ENCODE measurements at places on chromosomes 1 and 21.
A peak's percentile ranks its signal among the peaks of the same experiment; 100 is the strongest.

GRCh38 chr1:245463392-245464165, 308.8 kb downstream of the KIF26B start:
- DNase-seq, result no peak

GRCh38 chr1:186699519-186699918, 19.3 kb upstream of the PTGS2 start:
- DNase-seq, result no peak

GRCh38 chr21:32705139-32705538, 22.7 kb downstream of the SYNJ1 start:
- DNase-seq, result no peak

- no peak for DNase-seq
Observed at GRCh38 chr1:208344202-208344857, 100.1 kb upstream of the PLXNA2 start.

- DNase-seq, result no peak
Observed at GRCh38 chr21:14306126-14306907, 76.6 kb downstream of the HSPA13 start.

DNA sequence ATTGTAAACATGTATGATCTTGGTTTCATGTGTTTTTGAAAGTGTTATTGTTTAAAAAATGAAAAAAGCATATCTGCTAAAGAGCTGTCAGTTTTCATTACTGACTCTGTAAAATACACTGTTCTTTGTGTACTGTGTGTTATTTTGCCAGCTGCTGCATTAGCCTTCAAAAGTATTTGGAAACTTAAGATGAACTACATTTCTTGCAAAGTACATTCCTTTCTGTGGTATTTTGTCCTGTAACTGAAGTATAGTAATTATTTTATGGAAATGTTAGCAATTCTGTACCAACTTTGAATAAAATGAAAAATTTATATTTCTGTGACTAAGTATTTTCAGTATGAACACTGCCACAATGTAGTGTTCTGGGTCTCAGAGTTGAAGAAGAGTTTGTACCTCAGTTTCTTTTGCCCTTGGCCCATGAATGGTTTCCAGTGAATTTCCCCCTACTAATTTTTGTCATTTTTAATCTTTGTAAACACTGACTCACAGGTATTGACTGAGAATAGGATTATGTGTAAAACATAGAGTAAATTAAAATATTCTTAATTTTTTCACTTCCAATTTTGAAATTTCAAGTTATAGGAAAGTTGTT, 32.7 kb downstream of the MRPS6 start:
- DNase-seq, result no peak

GRCh38 chr1:9100471-9101043, 28.3 kb downstream of the GPR157 start:
- no peak for DNase-seq

- DNase-seq, result no peak
Observed at GRCh38 chr1:211933946-211934714, 101.2 kb downstream of the INTS7 start.

DNA sequence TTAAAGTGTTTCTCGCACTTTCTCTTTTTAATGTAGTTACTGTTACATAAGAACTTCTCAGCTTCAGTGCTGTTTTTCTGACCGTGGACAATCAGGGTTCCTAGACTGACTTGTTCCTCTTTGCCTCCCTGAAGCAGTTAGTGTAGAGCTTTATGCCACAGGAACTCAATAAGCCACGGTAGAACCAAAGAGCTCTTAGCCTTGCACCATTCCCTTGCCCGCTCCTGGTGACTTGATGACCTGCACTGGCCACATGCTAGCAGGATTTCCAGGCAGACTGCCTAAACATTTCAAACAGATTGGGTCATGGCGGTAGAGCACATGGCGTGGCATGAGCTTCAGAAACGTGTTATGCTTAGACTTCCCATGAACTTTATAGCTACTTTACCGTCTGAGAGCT, 18.8 kb upstream of the FASLG start:
- no peak for DNase-seq

DNA sequence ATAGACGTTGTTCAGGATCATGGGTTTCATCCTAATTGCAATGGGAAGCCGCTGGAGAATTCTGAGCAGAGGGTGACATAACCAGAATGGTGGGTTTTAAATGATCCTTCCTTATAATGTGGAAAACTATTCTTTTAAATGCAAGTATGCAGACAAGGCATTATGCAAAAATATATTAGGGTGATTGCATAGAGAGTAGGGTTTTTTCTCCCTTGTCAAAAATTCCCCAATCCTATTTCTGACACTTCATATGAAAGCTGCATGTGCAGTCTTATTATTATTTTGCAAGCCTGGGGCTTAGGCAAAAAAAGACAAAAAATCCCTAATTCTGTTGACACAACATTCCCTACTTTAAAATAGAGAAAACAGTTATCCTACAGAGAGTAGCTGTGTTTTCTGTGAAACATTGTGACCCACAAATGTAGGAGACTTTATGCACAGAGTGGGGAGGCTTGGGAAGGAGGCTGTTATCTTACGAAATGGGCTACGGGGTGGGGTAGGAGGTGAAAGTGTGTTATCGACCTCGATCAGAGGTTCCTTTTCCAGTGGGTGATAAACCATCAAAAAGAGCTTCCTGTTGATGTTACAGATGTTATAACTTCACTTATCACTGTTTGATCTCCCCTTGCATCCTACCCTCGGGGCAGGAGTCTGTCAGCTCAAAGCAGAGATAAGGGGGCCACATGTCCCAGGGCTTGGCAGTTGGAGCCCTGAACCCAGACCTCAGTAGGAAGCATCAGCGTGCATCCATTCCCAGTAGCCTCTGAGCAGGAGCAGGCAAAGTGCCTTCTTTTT, 27.2 kb downstream of the RHEX start:
- no peak for DNase-seq

- DNase-seq, result no peak
Observed at GRCh38 chr1:200890818-200891773, 3.6 kb upstream of the INAVA start.

- DNase-seq, result no peak
Observed at GRCh38 chr1:205575294-205575885, 56.4 kb downstream of the ELK4 start.

DNA sequence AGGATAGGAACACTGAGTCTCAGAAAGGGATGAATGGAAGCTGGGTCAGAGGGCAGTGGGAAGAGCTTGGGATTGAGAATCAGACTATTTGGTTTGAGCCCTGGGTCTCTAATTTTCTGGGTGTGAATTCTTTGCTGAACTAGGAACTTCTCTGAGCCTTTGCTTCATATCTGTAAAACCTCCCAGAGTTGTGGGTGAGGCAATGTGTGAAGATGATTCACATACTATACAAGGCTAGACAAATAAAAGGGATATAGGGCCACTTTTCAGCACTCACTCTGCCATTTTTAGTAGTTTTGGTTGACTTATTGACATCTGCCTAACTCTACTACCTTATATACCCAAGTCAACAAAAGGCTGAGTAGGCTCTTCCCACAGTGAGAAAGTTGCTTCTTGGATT, 77.7 kb upstream of the JUN start:
- DNase-seq, result no peak

DNA sequence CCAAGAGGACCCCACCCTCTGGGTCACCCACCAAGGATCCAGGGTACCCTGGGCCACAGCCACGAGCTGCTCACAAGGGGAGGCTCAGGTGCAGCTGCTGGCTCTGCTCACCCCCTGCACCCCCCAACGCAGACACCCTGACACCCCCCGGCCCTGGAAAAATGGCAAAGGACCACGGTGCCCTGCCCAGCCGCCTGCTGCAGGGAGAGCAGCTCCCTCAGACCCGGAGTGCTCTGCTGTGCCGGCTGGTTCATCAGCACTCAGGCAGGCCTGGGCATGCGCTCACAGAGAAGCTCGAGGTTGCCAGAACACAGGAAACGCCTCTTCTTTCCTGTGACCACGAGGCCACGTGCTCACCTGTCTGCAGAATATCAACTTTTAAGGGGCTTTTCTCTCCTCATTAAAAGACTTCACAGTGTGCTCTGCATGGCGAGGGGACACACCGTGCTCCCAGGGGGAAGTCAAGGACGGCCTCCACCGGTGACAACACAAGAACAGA, 4.3 kb upstream of the C1QTNF12 start:
- DNase-seq, result peak; percentile 27

- DNase-seq, result peak; percentile 39
Observed at GRCh38 chr1:13960375-13960987, 260.5 kb downstream of the PRDM2 start.

GRCh38 chr1:167676916-167677848, 44.6 kb upstream of the MPZL1 start:
- no peak for DNase-seq

DNA sequence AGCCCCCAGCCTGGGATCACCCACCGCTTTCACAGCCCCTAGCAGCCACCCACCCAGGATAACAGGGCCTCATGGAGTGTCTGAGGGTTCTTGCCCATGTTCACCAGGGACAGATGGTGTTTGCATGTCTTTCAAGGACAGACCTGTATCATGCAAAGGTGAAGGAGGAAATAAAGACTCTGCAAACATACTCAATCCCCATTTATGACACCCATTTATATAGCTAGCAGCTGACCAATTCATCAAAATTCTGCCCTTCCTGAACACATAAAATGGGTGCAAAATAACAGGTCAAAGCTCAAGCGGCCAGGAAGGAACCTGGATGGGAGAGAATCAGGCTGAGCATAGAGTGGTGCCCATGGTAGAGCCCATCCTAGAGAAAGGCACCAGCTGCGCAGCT, 32.8 kb upstream of the LYPD8 start:
- DNase-seq, result no peak

DNA sequence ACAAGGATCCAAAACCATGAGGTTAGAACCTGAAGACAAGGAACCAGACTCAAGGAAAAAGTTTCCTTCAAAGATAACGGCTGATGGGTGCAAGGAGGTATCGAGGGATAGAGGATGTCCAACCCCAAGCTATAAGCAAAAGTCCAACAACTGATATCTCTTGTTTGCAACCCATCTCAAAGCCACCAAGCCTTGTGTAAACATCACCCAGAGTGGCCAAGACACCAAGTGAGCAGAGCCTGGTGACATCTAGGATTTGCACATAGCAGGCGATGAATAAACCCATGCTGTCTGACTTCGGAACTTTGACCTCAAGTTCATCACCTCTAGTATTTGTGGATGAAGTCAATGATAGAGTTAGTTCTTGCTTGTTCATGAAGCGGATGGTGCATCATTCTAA, 180.7 kb downstream of the ETS2 start:
- DNase-seq, result no peak

GRCh38 chr1:181185461-181185860, 97.0 kb downstream of the IER5 start:
- DNase-seq, result no peak

GRCh38 chr1:207020065-207020708, 12.4 kb downstream of the C1orf116 start:
- no peak for DNase-seq

- no peak for DNase-seq
Observed at GRCh38 chr1:208951908-208952307, 631.6 kb upstream of the CAMK1G start.

- no peak for DNase-seq
Observed at GRCh38 chr1:32696041-32696440, 6.5 kb downstream of the SYNC start.

- no peak for DNase-seq
Observed at GRCh38 chr1:27630859-27631491, 4.0 kb downstream of the FGR start.

DNA sequence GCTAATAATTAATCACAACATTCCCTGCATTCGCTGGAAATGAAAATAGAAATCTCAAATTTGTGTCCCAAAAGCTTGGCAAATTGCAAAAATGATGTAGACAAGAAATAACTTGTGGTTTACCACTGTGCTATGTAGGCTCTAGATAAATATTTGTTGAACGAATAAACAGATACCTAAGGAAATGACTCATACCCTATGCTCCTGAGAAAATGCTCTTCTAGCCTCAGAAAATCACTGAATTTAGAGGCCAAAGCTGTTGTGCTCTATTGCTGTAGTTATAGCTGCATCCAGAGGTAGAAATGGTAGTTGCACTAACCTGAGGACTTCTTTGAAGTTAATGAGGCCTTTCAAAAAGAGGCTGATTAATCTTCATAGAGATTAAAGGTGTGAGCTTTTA, 142.0 kb upstream of the ZNHIT6 start:
- no peak for DNase-seq

DNA sequence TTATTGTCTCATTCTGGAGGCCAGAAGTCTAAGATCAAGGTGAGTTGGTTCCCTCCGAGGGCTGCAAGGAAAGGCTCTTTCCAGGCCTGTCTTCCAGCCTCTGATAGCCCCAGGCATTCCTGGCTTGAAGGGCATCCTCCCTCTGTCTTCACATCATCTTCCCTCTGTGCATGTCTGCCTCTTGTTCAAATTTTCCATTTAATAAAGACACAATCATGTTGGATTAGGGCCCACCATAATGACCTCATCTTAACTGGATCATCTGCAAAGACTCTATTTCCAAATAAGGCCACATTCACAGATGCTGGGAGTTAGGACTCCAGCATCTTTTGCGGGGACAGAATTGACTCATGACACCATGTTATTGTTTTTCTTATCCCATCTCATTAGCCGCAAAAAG, 24.5 kb downstream of the HUNK start:
- no peak for DNase-seq

- DNase-seq, result no peak
Observed at GRCh38 chr21:35615325-35615724, 445.0 kb downstream of the SETD4 start.

DNA sequence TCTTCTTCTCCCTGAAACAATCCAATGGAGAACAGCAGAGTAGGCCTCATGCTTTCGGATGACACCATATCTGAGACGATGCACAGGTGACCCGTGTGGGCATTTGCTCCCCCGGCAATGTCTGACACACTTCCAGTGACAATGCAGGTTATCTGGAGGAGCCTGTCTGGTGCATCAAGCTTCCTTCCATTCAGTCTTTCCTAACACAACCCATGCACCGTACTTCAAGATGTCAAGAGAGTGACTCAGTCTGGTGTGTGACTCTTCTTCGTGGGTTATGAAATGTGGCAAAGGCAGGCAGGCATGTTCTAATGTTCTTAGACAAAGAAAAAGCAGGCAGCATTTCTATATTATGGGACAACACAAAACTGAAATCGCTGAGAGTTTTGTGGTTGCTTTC, 159.1 kb downstream of the EDEM3 start:
- DNase-seq, result no peak

- DNase-seq, result no peak
Observed at GRCh38 chr1:36792292-36792691, 242.0 kb downstream of the GRIK3 start.

DNA sequence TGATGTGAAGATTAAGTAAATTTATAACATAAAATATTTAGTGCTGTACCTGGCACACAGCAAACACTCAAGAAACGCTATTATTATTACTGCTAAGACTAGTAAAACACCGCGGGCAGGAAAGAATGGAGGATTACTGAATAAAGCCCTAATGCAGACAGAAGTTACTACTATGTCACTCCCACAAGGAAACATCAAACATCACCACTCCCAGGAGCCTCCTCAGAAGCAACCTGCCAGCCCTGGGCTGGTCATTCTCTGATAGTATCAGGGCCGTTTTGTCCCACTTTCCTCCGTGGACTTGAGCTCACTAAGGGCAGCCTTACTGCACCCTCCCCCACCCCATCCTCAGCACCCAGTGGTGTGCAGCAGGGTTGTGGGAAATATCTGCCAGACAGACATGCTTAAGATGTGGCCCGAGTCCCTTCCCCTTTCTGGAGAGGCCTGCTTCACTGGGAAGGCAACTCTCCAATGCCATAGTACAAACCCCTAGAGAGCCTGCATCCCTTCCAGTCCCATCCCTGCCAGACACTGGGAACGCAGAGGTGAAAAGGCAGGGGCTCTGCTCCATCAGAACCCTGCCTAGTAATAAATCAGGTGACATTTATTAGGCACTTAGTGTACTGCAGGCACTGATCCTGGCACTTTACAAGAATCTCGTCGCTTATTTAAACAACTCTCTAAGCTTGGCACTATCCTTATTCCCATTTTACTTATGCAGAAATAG, 41.7 kb upstream of the ECE1 start:
- DNase-seq, result no peak

- DNase-seq, result no peak
Observed at GRCh38 chr1:246032031-246032551, 475.0 kb downstream of the SMYD3 start.
